ENCODE measurements at places on chromosomes 5 and 9.

DNA sequence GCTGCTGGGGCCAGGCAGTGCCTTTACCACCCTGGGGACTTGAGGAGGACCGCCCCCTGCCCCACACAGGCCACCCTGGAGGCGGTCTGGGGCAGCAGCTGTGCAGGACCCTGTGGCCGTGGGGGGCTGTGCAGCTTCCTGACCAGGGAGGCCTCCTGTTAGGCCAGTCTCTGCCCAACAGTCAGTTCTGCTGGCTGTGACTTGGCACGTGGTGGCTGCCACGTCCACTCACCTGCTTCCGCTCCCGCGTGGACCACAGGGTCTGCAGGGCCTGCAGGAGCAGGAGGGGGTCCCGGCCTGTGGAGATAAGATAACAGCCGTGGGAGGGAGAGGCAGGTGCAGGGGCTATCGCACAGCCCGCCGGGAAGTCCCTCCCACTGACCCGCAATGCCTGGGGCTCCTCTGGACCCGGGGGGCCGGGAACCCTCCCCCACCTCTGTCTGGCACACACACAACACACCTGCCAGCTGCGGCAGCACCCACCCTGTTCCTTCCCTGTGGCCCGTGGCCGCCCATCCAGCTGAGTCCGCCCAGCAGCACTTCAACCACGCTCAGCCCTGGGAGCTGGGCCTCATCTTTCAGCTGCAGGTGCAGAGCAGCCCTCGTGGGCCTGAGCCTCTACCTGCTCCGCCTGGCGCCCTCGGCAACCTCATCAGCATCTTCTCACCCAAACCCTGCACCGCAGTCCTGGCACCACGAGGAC, 39.7 kb downstream of the EXD3 start:
- H3K4me3 ChIP-seq = no peak overlapping the region
- no peaks in the 10 kb centered on the region for H3K36me3 ChIP-seq
- H3K4me1 ChIP-seq = peaks cover 5% of the 10 kb centered on the region

GRCh38 chr9:84297162-84297821, 43.3 kb downstream of the SLC28A3 start:
- no peak for DNase-seq
- peak overlapping the region; percentile 81 for H3K27ac ChIP-seq
- no peaks in the 10 kb centered on the region for H3K36me3 ChIP-seq
- H3K4me1 ChIP-seq = peaks cover 31% of the 10 kb centered on the region

DNA sequence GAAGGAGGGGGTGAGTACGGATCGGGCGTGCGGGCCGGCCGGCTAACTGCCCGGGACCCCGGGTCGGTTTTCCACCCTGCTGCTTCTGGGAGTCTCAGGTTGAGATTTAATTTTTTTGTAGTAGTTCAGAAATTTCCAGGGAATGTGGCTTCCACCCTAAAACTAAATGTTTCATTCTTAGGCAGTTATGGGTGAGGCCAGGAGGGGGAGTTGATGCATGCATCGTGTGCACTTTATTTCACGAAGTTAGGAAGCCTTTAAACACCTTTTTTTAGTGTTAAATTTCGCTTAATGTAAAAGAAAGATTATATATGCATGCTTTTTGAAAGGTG, 905 bp downstream of the CDK9 start:
- H3K27ac ChIP-seq = peak overlapping the region; percentile 83
- no peak for DNase-seq
- H3K36me3 ChIP-seq = peaks cover 3% of the 10 kb centered on the region
- H3K4me1 ChIP-seq = peaks cover 43% of the 10 kb centered on the region

DNA sequence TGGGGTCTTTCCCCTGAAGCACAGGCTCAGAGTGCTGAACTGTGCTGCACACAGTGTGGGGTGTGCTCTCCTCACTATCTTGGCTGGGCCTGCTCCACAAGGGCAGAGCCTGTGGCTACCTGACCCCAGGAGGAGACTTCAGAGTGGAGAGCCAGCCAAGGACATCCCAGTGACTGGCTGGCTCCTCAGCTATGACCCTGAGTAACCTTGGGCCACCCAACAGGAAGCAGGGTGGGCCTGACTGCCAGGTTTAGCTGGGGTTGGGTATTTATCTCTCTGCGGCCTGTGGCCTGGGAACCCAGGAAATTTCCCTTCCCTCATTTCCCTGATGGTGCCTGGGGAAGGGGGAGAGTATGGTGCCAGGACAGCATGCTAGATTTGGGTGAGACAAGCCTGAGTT, 2.1 kb upstream of the EEIG1 start:
- no peak overlapping the region for H3K4me3 ChIP-seq
- DNase-seq = no peak
- peaks cover 27% of the 10 kb centered on the region for H3K4me1 ChIP-seq

DNA sequence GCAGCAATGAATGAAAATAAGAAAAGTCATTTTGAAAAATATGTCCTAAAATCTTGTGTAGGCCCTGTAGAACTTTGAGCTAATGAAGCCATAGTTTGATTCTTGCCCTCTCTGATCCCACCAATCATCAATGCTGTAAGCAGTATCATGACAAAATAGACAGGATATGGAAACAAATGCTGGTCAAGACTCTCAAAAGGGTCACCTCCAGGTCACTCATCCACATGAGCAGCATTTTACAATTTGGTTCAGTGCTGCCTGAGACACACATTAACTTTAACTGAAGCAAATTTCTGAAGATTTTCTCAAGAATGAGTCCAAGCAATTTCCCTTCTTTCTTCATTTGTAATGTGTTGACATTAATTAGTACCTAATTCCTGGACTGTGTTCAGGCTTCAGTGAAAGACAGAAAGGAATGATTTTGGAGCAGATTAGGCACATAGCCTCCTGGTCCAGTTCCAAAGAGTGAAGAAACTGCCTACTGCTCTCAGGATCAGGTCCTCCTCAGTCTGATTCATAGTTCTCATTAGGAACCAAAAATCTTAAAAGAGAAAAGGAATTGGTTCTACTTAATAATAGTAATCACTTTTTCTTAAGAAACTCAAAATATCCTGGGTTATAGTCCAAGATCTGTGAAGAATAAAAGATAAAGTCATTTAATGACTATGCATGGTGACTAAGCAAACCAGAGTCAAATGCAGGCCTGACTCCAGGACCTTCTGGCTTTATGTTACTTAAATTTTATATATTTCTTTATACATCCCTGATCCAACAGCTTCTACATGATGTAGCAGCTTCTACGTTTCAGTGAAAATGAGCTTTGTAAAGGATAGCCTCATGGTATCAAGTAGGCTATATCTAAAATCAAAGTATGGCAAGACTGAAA, 192.1 kb upstream of the RGMB start:
- H3K36me3 ChIP-seq = no peaks in the 10 kb centered on the region
- no peak overlapping the region for H3K27ac ChIP-seq
- no peaks in the 10 kb centered on the region for H3K4me1 ChIP-seq
- no peak overlapping the region for H3K4me3 ChIP-seq
- no peaks in the 10 kb centered on the region for H3K27me3 ChIP-seq
- DNase-seq = no peak

DNA sequence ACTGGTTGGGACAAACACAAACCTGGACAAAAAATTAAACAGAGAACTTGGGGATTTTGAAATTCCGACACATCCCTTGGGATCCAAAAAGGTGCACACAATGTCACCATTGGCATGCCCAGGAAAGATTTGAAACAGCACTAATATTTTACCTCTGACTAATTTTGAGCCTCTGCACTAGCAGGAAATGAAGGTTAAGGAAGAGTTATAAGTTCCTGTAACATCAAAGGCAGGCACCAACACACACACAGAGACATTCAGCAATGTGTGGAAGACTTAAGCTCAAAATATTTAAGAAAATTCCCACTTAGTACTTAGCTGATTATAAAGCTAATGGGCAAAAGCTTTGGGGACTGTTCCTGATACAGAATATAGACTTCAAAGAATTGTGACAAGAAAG, 247.0 kb downstream of the CDH9 start:
- H3K36me3 ChIP-seq = no peaks in the 10 kb centered on the region
- DNase-seq = no peak
- H3K27me3 ChIP-seq = no peaks in the 10 kb centered on the region
- no peak overlapping the region for H3K4me3 ChIP-seq
- H3K4me1 ChIP-seq = no peaks in the 10 kb centered on the region

GRCh38 chr9:21770871-21771560, 31.4 kb upstream of the MTAP start:
- H3K27me3 ChIP-seq = no peaks in the 10 kb centered on the region
- DNase-seq = no peak
- H3K36me3 ChIP-seq = peaks cover 4% of the 10 kb centered on the region
- no peak overlapping the region for H3K4me3 ChIP-seq

DNA sequence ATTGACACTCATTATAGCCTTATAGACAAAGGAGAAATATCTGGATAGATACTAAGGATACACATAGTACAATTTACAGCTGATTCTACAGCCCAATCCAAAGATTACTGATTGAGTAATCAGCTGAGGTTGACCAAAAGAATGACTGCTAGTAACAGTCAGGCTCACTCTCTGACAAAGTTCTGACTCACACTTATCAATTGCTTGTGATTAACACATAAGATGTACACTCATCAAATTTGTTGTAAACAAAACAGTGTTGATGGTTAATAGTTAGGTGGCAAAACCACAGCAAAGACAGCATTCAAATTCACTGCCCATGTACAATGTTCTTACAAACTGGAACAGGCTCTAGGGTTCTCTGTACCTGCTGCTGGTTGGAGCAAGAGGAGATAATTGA, 422.7 kb downstream of the TLE1 start:
- no peaks in the 10 kb centered on the region for H3K4me1 ChIP-seq
- H3K36me3 ChIP-seq = no peaks in the 10 kb centered on the region
- H3K27ac ChIP-seq = no peak overlapping the region
- H3K4me3 ChIP-seq = no peak overlapping the region
- H3K27me3 ChIP-seq = no peaks in the 10 kb centered on the region
- DNase-seq = no peak

DNA sequence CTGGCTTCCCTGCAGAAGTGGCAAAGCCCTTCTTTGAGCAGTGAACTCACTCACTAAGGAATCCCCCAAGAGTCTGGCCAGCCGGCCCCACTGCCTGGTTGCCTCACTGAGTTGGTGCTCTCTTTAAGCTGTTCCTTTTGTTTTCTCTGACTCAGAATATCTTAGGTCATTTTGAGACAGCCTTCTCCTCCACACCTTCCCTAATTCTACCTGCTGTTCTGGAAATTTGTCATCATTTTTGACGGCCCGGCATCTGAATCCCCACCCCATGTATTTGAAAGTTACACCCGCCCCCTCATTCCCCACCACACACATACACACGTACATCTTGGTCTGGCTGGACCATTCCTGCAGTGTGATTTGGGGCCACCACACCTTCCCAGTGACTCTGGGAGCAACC, 41.8 kb downstream of the FGF1 start:
- H3K27ac ChIP-seq = no peak overlapping the region
- no peak for DNase-seq
- H3K36me3 ChIP-seq = peaks cover 8% of the 10 kb centered on the region
- H3K4me3 ChIP-seq = no peak overlapping the region
- peaks cover 3% of the 10 kb centered on the region for H3K4me1 ChIP-seq

- peaks cover 32% of the 10 kb centered on the region for H3K4me1 ChIP-seq
- H3K27ac ChIP-seq = peak overlapping the region; percentile 99
- H3K4me3 ChIP-seq = peak overlapping the region; percentile 99
- H3K36me3 ChIP-seq = peaks cover 5% of the 10 kb centered on the region
- no peaks in the 10 kb centered on the region for H3K27me3 ChIP-seq
Measured at GRCh38 chr5:10355071-10355889, 1.8 kb downstream of the MARCHF6 start.

- H3K36me3 ChIP-seq = no peaks in the 10 kb centered on the region
- H3K27me3 ChIP-seq = no peaks in the 10 kb centered on the region
- H3K4me3 ChIP-seq = no peak overlapping the region
- DNase-seq = no peak
Measured at GRCh38 chr5:107199756-107200155, 471.0 kb downstream of the EFNA5 start.

DNA sequence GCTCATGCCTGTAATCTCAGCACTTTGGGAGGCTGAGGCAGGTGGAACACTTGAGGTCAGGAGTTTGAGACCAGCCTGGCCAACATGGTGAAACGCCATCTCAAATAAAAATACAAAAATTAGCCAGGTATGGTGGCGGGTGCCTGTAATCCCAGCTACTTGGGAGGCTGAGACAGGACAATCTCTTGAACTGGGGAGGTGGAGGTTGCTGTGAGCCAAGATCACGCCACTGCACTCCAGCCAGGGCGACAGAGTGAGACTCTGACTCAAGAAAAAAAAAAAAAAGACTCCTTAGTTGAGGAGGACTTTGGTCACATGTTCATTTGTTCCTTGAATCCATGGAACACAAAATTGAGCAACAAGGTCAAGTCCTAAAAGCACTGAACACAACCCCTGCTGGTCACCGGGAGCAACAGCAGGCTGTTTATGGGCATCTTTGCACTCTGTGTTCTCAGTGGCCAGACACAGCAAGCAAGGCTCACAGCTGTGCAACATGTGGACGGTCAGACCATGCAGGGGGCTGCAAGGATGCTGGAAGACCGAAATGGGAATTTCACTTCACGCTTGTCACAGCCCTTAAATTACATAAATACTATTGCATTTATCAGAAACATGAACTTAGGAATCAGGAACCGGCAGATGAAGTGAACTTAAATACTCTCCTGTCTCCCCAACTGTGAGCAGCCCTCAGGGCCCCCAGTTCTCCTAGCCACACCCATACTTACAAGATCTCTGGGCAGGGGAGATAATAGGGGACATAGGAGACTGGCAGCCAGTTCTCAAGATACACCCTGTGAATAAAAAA, 2.8 kb downstream of the GBGT1 start:
- H3K36me3 ChIP-seq = peaks cover 2% of the 10 kb centered on the region
- H3K4me3 ChIP-seq = peak overlapping the region; percentile 49
- peak overlapping the region; percentile 32 for H3K27ac ChIP-seq
- no peak for DNase-seq
- no peaks in the 10 kb centered on the region for H3K27me3 ChIP-seq

DNA sequence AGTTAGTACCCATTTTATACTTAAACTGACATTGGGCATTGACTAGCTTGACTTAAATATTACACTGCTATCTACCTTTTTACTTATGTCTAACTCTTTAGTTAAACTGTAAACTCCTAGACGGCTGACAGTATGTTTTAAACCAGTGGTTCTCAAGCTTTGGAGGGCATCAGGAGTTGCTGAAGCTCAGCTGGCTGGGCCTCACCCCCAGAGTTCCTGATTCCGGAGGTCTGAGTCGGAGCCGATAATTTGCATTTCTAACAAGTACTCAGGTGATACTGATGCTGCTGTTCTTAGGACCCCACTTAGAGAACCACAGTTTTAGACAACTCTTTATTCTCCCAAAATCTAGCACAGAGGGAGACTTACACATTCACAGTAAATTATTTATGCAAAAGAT, 63.3 kb upstream of the PCA3 start:
- H3K27me3 ChIP-seq = peaks cover 74% of the 10 kb centered on the region
- H3K36me3 ChIP-seq = no peaks in the 10 kb centered on the region
- H3K4me1 ChIP-seq = peaks cover 6% of the 10 kb centered on the region

GRCh38 chr5:114977979-114978573, 191.6 kb downstream of the TRIM36 start:
- DNase-seq = no peak
- no peak overlapping the region for H3K4me3 ChIP-seq
- H3K27me3 ChIP-seq = peaks cover 4% of the 10 kb centered on the region
- H3K36me3 ChIP-seq = no peaks in the 10 kb centered on the region
- H3K27ac ChIP-seq = no peak overlapping the region
- H3K4me1 ChIP-seq = no peaks in the 10 kb centered on the region

All from T-helper 17 cell (primary cell).